ENCODE measurements at places on chromosomes 1 and 21. TPM values are rescaled to one million over a fixed set of nuclear protein-coding genes. Genes with fewer than 3 reads are reported as not detected.
A peak's percentile ranks its signal among the peaks of the same experiment; 100 is the strongest.

- DNase-seq: no peak
Measured at GRCh38 chr1:51524817-51525216, 5.8 kb upstream of the EPS15 start.

DUSP23 gene
- 91.1 TPM for total RNA-seq

PROK1 gene
- total RNA-seq: 4.9 TPM

- DNase-seq: no peak
Measured at GRCh38 chr21:39085843-39086405, 97.3 kb downstream of the PSMG1 start.

CYP4A22 gene
- total RNA-seq: not detected

DNA sequence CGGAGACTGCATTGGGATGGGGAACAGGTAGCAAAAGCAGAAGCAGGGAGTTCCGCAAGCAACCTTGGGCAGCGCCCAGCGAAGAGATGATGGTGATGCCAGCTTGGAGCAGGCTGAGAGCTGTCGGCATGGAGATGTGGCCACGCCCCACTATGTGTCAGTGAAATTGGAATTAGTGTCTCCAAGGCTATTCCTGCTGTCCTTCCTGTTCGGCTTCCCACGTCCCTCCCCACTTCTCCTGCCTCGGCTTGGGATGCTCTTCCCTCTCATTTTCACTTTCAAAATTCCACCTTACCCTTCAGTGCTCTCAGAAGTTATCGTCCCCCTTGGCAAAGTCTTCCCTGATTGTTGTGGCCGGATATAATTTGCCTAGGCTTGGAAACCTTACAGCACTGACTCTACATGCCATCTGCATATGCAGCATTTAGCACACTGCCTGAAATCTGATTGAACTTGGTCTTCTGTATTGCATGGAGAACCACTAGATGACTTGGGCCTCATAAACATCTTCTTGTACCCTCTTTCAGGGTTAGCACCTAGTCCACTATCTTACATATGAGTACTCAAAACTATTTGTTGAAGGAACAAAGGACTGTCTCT lies 270.7 kb upstream of the RUNX1 start:
- DNase-seq: no peak

DNA sequence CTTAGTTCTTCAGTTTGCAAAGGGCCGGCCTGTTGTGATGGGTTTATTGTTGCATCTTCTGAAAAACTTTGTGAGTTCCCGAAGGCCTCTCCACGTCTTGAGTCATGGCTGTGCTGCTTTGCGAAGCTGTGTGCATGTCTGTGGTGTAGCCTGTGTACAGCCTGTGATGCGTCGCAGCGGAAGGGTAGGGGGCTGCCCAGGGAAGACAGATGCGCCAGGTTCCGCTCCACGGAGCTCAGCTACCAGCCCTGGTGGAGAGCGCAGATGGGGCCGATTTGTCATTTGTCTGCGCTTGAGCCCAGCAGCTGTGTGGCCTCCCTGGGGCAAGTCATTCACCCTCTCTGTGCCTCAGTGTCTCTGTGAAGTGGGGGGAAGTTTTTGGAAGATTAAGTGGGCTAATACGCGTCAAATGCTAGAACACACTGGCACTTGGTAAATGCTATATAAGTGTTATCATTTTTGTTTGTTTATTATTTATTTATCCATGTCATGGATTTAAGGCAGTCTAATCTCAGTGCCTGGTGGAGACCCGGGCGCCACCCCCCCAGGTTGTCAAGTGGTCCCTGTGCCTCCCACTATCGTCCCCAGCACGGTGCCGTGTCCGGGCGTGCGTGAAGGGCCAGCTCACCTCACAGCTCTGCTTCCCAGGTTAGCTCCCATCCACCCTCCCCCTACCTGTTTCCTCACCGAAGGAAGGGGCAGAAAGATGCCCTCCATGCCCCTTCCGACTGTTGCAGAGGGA lies 8.4 kb downstream of the PDE9A start:
- no peak for DNase-seq

GRCh38 chr1:204617256-204618147 lies 68.0 kb downstream of the LRRN2 start:
- no peak for DNase-seq

DNA sequence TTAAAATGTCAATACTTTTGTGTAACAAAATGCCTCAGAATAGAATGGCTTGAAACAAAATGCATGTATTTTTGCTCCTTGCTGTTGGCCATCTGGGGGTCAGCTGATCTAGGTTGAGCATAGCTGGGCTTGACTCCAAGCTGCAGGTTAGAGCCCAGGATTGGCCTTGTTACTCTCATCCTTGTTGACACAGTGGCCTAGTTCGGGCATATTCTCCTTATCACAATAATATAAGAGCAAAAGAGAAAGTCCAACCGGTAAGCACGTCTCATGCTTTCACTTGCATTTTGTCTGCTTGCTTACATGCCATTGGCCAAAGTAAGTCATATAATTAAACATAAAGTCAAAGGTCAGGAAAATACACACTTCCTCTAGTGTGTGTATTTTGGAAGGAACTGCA lies 456.2 kb downstream of the KCNT2 start:
- peak; percentile 25 for DNase-seq

LYPD8 gene
- not detected for total RNA-seq
